ENCODE measurements at places on chromosomes 11 and 22.
A peak's percentile ranks its signal among the peaks of the same experiment; 100 is the strongest.

GRCh38 chr11:57900320-57900719, 123.4 kb upstream of the OR9Q1 start:
- no peak for DNase-seq

- DNase-seq = no peak
Observed at GRCh38 chr11:35968386-35969088, 24.7 kb downstream of the LDLRAD3 start.

DNA sequence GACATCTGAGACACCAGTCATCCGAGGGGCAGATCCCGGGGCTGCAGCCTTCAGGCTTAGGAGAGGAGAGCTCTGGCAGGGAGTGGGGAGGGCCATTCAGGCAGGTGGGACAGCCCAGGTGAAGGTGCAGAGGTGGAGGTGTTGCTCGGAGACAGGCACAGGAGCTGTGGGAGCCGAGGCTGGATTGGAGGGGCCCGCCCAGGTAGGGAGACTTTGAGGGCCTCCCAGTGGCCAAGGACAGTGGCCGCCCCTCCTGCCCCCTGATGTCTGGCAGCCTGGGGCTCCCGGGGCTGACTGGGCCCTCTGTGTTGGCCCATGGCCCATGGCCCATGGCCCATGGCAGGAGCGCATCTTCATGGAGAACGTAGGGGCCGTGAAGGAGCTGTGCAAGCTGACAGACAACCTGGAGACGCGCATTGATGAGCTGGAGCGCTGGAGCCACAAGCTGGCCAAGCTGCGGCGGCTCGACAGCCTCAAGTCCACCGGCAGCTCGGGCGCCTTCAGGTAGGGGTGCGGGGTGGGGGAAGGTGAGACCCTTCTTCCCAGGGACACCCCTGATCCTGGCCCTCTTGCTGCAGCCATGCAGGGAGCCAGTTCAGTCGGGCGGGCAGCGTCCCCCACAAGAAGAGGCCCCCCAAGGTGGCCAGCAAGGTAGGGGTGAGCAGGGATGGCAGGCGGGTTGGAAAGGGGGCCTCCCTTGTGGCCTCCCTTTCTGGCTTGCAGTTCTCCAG, 13.3 kb downstream of the TMEM258 start:
- DNase-seq = no peak

- peak; percentile 61 for DNase-seq
Observed at GRCh38 chr22:37284805-37285355, 2.6 kb downstream of the CYTH4 start.

GRCh38 chr11:1458340-1459218, 28.0 kb downstream of the MOB2 start:
- DNase-seq = no peak

DNA sequence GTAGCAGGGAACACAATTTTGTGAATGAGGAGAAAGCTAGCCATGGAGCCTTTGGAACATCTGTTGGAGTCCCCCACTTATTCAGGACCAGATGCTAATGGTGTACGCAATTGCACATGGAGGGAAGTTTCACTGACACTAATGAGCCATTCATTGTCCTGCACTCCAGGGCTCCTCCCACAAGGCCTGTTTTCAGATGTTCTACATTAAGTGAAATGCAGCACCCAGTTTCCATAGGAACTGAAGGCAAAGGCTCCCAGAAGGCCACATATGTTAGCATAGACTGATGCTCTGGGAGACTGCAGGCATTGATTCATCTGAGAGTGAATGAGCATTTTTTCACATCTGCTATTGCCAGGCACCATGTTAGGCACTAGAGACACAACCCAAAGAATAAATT, 399.5 kb downstream of the ETS1 start:
- no peak for DNase-seq

- no peak for DNase-seq
Observed at GRCh38 chr11:122202161-122202950, 86.3 kb upstream of the BLID start.

DNA sequence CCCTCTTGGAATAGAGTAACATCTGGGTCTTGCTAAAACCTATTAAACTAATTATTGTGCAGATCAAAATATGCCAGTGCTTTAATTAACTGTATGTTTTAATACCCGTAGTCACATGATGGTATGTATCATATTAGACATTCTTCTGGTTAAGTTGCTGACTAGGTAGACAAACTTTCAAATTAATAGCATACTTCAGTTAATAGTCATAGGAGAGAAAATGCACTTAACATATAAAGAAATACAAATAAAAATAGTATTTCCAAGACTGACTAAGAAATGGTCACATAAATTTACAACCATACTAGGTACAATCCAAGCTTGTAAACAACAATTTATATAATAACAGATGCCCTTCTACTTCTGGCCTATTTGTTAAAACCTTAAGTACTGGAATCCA, 7.6 kb upstream of the EXPH5 start:
- no peak for DNase-seq

DNA sequence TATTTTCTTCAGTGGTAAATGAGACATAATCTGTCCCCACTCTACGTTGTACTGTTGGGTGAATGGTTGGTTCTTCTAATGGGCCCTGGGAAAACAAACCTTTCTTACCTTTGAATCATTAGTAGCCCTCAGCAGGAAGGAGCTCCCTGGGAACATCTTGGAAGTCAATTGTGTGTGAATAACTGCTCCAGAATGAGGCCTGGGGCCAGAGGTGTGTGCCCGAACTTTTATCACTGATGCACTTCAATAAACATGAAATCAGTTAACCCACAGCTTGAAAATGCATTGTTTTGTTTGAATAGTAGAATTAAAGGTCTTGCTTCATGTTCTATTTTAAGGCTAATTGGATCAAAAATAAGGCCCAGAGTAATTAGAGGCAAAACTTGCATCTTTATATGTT, 67.1 kb downstream of the NAV2 start:
- no peak for DNase-seq

GRCh38 chr22:30027169-30027568, 53.1 kb upstream of the HORMAD2 start:
- DNase-seq = no peak

DNA sequence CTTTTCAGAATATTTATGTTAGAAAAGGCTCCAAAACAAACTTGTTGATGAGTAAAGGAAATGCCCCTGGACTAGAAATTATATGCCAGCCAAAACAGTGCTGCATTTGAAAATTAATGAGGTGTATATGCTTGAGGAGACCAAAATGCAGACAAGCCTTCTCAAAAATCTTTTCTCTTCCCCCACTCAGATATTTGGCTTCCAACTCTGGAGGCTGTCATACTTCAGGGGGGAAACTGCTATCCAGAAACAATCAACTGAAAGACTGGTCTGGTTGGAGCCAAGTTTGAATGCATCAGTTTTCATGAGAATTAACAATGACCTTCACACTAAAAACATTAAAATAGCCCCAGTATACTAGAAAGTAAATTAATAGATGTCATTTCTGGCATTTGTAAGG, 98.2 kb downstream of the SGSM3 start:
- no peak for DNase-seq

GRCh38 chr22:36222887-36223450, 16.4 kb downstream of the APOL2 start:
- no peak for DNase-seq

DNA sequence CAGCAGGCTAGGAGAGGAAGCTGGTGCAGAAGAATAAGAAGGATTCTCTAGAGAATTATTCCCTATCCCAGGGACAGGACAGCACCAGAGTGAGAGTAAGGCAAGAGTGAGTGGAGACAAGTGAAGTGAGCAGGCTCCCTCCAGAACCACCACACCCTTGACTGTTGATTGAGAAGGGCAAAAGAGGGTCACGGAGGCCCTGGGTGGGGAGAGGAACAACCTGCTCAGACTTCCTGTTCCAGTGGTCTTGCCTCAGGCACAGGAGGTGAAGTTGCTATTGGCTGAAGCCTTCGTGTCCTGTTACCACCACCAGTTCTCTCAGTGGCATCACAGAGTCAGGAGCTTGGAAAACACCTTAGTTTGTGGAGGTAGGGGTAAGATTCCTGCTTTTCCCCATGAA, 51.7 kb upstream of the CCDC89 start:
- peak; percentile 23 for DNase-seq

DNA sequence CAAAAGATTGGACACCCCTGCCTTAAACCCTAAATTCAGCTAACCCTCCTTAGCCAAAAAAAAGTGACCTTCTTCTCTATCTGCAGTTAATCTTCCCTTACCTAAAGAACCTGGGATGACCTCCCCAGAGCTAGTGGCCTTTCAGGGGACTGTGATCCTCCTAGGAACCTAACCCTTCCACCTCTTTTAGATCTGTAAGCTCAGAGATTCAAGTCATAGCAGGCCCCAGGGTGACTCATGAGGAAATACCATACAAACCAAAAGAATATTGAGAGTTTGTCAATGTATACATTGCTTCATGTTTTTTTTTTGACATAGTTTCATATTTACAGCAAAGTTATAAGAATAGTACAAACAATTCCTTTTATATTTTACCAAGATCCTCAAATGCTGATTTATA, 38.3 kb upstream of the CXCR5 start:
- DNase-seq = peak; percentile 55

DNA sequence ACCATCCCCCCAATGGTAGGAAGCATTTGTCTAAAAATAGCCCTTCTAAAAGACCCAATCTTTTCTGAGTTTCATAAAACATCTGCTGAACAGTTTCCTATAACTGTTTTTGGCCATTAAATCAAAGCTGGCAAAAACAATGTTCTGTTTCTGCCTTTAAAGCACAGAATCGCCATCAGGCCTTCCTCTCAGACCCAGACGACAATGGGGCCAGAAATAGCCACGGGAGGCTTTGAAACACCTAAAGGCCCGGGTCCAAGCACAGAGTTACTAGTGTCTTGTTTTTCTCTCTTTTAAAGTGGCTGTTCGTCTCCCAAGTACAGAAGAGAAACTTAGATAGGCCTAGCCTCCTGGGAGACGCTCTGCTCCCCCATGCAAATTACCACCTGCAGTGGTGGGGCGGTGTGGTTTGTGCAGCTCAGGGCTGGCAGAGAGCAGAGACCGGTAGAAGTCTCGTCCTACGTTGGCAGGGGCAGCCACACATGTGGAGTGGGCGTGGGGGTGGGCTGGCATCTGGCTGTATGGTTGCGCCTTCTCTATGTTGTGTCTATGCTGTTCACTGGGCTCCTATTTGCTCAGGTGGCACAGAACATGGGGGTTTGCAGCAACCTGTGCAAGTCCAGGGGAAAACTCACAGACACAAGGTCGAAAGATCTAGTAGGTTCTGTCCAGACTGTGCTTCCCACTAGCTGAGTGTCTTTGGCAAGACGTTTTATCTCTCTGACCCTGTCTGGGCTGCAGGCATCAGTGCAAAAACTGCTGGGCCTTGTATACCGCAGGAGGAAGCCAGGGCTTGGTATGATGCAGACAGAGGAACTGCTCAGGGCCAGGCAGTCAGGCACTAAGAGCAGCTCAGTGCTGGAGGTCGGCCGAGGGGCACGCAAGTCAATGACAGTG, 23.6 kb upstream of the ETS1 start:
- DNase-seq = peak; percentile 62

DNA sequence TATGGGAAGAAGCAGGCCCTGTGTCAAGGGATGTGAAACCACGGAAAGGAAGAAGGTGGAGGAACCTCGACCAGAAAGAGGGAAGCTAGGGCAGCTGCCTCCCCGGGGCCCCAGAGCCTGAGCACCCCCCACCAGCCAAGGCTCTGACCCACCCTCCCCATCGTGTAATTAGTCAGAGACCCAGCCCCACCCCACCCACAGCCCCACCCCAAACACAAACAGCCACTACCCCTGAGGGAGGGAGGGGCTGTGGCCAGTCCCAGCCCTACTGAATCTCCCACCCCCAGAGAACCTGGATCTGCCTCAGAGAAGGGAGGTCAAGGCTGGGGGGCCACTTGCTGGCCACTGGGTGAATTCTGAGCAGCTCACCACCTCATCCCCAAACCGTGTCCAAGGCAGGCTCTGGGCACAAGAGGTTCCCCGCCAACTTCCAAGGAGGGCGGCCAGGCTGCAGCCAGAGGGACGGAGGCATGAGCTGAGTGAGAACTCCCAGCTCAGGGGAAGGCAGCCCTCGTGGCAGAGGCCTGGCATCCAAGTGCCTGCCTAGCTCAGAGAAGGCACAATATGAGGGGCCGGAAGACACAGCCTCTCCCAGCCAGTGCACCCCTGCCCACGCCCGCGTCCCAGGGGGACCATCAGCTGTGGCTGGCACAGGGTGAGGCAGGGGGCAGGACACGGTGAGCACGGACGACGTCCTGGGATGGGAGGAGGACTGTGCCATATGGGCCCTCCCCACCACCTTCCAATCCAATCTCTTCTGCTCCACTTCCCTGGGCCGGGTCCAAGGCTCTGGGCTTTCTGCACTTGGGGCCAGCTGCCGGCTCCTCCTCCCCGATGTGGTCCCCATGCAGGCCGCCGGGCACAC, 2.7 kb downstream of the PLXNB2 start:
- no peak for DNase-seq

GRCh38 chr22:46661221-46661851, 41.1 kb downstream of the GRAMD4 start:
- DNase-seq = peak; percentile 79

DNA sequence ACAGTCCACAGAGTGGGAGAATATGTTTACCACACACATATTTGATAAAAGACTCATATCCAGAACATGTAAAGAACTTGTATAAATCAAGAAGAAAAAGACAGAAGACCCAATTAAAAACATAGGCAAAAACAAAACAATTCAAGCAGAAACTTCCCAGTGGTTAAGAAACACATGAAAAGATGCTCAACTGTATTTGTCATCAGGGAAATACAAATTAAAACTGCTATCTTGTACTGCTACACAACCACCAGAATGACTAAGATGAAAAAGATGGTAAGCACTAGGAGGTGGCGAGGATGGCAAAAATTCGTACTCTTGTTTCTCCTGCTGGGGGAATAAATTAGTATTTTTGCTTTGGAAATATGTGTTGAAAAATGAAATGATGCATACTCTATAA, 192.3 kb upstream of the C11orf87 start:
- no peak for DNase-seq

DNA sequence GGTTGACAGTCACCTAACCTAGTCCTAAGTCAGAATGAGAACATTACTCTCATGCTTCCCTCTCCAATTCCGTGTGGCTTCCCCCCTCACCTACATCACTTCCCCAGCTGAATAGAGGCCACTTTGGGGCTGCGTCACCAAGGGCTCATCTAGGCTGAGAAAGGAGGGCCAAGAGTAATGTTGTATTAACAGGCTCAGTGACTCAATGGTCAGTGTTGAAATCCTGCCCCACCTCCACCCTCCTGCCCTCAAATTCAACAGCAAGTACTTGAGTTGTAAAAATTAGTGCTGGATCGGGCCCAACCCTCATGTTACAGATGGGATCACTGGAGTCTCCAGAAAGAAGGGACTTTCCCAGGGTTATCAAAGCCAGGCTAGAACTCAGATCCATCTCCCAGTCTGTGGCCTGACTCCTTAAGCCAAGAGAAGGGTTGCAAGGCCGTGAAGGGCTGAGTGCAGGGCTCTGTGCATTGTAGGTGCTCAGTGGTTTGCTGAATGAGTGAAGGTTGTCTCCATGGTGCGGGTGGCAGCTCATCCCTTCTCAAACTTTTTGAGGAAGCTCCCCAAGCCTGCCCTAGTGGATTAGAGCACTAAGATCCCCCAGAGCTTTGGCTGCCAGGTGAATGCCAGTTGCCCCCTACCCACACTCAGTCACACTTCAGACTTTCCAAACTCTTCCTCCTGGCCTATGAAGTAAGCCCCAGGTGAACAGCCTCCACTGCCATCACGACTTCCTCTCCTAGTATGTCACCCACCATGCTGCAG, 3.2 kb downstream of the DGAT2 start:
- no peak for DNase-seq

All from activated CD4-positive, alpha-beta T cell treated with anti-CD3 and anti-CD28 coated beads for 36 hours (primary cell).